ENCODE measurements at places on chromosomes 11 and 22. TPM values are rescaled to one million over a fixed set of nuclear protein-coding genes. Genes with fewer than 3 reads are reported as not detected.
A peak's percentile ranks its signal among the peaks of the same experiment; 100 is the strongest.

RFPL1 gene
- total RNA-seq: not detected

SC5D gene
- 40.3 TPM for total RNA-seq

MAPK8IP1 gene
- 1.7 TPM for total RNA-seq

- peak; percentile 70 for DNase-seq
Measured at GRCh38 chr11:47768101-47768612, 1.0 kb upstream of the FNBP4 start.

DNA sequence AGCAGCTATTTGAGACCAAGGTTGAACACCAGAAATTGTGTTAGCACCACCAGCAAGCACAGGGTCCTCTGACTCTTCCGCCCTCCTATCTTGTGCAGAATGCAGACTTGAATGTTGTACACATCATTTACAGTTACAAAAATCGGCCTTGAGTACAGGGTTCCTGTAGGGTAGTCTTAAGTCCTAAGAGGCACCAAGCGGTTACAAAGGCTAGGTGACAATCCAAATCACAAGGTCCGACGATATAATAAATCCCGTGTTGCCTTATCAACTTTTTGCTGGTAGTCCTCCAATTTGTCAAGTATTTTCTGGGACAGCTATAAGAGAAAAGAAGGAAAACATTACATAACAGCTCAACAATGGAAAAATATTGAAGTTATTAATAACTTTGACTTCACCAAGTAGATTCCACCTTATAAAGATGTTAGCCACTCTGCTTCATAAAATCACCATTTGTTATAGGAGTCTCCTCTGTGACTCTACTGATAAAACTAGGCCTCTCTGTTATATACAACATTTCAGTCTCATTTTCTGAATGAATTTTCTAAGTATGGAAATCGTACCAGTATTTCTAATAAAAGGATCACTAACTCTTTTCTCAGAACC lies 11.8 kb upstream of the FNBP4 start:
- DNase-seq: no peak

- DNase-seq: no peak
Measured at GRCh38 chr11:1513326-1514296, 27.0 kb upstream of the MOB2 start.

DNA sequence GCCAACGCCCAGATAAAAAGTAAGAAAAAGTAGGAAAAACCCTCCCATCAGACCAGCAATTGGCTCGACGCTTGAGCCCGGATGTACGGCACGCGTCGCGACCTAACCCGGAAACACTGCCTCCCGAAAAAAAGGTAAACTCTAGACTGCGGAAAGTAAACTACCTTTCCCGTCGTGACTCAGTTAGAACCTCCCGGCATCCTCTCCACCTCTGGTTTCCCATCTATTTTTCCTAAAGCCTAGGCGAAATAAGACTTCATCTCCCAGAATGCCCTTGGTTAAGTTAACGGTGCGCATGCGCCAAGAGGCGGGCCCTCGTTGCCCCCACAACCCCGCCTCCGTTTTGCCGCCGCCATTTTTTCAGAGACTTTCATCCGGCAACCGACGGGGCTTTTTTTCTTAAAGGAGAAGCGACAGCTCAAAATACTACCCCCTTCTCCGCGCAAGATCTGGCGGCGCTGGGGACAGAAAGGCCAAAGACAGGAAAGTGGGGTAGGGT lies 678 bp upstream of the ZFP91 start:
- peak; percentile 95 for DNase-seq

DNA sequence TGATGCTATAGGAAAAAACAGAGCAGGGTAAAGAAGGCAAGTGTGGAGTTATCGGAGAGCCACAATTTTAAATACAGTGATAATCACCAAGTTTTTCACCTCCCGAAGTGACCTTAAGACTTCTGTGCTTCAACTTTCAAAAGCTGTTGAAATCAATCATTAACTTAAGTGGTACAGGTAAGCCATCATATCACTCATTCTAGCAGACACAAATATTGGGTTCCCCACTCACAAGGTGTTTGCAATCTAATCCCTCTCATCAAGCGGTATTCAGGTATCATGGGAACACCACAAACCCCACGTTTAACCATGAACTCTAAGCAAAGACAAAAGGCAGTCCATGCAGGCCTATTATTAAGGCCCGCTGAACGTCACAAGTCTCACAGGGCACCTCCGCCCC lies 26.8 kb downstream of the LARGE1 start:
- no peak for DNase-seq

DNA sequence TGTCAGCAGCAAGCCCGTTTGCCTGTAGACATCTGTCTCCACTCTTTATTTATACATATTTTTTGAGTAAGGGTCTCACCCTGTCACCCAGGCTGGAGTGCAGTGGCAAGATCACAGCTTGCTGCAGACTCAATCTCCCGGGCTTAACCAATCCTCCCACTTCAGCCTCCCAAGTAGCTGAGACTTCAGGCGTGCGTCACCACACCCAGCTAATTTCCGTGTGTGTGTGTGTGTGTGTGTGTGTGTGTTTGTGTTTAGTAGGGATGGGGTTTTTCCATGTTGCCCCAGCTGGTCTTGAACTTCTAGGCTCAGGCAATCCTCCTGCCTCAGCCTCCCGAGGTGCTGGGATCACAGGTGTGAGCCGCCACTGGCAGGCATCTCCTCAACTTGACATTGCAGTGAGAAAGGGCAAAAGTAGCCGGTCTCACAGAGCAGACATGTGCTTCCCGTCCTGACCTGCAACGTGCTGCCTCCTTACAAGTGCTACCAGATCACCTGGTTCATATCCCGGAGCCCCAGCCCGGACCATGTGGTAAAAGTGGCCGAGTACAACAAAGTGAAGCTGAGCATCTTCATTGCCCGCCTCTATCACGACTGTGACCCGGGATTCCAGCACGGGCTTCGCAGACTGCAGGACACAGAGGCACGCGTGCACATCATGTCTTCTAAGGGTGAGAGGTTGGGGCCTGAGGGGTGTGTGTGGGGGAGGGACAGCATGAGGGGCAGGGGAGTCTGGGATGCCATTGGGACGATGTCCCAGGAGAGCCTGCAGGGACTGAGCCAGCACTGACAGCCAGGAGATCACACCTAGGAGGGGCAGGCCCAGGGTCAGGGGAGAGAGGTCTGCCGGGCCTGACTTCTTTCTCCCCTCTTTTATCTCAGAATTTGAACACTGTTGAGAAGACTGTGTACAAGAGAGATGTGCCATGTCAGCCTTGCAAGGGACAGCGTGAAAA lies 5.6 kb upstream of the APOBEC3H start:
- no peak for DNase-seq
